ENCODE measurements at places on chromosomes 16 and 17.

DNA sequence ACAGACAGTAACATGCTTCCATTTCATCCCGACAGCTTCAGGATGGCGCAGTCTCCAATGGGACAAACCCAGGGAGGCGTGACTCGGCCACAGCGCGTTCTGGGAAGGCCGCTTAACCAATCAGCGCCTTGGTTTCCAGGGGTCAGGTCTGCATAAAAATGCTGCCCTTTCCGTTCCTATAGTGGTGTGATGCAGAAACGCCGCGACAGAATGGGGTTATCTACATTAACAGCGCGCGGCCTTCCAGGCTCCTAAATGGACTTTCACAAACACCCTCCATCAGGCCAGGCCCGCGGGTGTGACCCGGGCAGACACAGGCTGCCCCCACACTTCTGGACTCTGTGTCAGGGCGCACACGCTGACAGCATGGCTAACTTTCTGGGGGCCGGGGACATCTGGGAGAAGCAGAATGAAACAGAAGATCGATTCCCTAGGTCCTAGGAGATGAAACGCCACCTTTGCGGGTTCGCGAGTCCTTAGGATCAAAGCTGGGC is 792 bp downstream of the TMEM231 start:
- DNase-seq, result peak; percentile 91

DNA sequence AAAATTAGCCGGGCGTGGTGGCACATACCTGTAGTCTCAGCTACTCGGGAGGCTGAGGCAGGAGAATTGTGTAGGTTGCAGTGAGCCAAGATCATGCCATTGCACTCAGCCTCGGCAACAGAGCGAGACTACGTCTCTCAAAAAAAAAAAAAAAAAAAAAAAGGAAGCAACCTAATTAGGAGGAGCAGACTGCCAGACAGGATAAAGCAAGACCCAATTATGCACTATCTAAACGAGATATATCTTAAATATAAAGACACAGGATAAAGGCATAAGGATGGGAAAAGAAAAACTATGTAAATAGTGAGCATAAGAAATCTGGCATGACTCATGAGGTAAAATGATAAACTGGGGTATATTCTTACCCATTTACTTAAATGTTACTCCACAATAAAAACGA is 4.9 kb downstream of the TXNDC11 start:
- no peak for DNase-seq

DNA sequence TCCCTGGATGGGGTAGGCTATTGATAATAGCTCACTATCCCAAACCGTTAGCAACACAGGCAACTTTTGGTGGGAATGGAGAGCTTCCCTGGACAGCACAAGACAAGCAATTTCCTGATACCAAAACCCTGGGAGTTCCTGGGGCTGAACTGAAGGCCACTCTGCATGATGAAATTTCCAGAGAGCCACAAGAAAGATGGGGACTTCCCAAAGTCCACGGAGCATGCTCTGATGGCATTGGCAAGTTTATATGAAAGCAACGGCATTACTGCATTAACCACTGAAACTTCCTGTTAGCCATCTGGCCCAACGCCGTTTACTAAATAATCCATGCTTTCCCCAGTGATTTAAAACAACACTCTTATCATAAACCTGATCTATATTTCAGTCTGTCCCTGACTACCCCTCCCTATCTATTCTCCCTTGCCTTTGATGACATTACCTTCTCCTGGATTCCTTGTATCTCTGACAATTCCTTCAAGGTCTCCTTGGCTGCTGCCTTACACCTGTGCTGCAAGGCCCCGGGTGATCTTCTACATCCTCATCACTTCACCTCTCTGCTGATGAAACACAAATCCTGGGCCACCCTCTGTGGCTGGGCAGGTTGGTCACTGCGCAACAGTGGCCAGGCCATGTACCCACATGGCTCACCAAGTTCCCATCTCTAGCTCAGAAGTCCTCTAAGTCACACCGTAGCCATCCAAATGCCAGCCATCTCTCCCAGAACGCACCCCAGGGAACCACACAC is 108.5 kb upstream of the RCVRN start:
- DNase-seq, result no peak

GRCh38 chr16:14424595-14424994 is 205.5 kb downstream of the PARN start:
- no peak for DNase-seq

DNA sequence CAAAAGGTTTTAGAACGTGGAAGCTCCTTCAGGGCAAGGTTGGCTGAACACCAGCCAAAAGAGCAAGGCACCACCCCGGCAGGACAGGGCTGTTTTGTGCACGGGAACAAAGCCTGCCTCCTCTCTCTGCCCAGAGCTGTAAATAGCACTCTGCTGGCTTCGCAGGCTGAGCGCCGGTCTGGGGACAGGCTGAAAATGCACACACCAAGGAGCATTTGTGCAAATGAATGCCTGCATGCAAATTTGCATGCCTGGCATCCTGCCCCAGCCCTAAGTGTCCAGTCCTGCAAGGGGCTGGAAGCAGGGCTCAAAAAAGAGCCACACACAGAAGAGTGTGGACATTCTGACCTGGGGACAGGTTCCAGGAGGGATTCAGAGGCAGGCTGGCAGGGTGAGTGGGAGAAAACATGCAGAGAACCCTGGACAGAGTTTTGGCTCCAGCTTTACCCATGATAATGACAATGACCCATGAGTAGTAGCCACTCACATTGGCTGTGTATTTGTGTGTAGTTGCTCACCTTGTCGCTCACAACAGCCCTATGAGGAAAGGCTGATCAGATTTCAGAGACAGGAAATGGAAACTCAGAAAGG is 11.7 kb downstream of the ABAT start:
- no peak for DNase-seq

GRCh38 chr17:9079461-9080103 is 58.3 kb downstream of the NTN1 start:
- no peak for DNase-seq

GRCh38 chr16:49833085-49833484 is 22.8 kb downstream of the ZNF423 start:
- no peak for DNase-seq

GRCh38 chr17:60240290-60240689 is 90.5 kb downstream of the CA4 start:
- no peak for DNase-seq

DNA sequence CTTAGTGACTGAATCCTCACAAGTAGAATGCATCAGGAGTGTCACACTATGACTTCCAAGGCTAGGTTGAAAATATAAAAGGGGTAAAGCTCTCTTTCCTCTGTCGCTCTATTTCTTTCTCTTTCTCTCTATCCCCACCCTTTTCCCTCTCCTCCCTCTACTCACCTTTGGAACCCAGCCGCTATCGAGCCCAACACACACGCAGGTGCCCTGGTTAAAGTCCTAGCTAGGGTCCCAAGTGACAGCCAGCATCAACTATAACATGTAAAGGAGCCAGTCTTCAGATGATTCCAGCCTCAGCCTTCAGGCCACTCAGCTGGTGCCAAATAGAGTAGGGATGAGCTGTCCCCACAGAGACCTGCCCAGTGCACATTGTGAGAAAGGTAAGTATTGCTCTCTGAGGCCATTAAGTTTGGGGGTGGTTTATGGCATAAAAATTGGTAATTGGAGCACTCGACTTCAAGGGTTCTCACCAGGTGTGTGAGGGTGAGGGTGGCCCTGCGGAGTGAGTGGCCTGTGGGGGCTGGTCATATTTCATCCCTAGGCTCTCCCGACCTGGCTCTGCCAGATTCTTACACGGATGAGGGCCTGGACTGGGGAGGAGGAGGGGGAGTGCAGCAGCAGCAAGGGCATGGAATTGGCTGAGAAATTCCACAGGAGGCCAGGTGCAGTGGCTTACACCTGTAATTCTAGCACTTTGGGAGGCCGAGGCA is 14.9 kb upstream of the C16orf54 start:
- DNase-seq, result no peak

Data from H54 (cell line).